ENCODE measurements at places on chromosomes 5 and 9. TPM values are rescaled to one million over a fixed set of nuclear protein-coding genes. Genes with fewer than 3 reads are reported as not detected.

The PCAT7 gene
- total RNA-seq: 2.5 TPM

- no peak for DNase-seq
Measured at GRCh38 chr5:5558102-5558501, 135.6 kb downstream of the ICE1 start.

DNA sequence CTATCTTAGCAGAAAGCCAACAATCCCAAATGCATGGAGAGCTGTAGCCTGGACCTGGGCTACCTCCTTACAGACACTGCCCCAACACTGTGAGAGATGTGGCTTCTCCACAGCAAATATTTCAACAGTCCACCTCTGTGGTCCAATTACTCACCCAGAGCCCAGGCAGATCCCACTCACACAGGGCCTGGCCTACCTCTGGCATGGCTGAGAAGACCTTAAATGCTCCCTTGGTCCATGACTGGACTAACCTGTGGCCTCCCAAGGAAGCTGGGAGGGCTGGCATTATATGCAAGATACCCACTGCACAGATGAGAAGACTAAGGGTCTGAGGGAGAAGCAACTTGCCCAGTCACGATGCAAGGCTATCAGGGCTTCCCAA is 22.8 kb upstream of the SLC25A51 start:
- DNase-seq: no peak

DNA sequence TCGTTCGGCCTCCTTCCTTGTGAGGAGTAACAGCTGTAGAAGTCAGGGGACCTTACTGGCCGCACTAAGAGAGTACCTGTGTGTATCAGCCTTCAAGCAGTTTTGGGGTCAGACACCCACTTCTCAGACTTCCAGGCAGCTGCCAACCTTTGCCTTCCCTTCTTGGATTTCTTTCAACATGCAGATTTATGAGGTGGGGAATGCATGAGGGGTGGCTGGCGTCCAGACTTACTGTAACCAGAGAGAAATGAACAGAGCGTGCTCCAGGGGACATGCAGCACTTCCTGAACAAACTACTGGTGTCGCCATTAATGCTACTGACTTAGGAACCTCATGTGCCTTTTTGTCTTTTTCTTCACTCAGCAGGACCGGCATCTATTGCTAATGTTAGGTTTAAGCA is 46.7 kb downstream of the INSYN2B start:
- DNase-seq: no peak

- DNase-seq: no peak
Measured at GRCh38 chr9:19127871-19128500, 694 bp upstream of the PLIN2 start.

The RNF180 gene
- total RNA-seq: 5.1 TPM

- DNase-seq: peak; percentile 60
Measured at GRCh38 chr5:106121972-106122605, 1548.6 kb downstream of the EFNA5 start.

The ALAD gene
- 7.9 TPM for total RNA-seq

The SVEP1 gene
- 0.04 TPM for total RNA-seq

The KCTD16 gene
- not detected for total RNA-seq

GRCh38 chr5:146209714-146210113 is 6.3 kb downstream of the RBM27 start:
- DNase-seq: no peak

DNA sequence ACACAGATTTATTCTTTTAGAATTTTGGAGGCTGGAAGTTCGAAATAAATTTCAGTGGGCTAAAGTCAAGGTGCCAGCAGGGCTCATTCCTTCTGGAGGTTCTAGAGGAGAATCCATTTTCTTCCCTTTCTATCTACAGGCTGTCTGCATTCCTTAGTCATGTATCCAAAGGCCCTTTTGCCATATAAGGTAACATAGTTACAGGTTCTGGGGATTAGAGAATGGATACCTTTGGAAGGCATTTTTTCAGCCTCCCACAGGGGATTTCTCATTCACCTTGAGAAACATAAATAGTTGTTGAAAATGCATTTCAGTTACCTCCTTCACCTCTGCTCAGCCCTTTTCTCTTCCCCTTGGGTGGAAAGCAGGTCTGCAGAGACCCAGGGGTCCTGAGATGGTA is 280.0 kb upstream of the MAP3K1 start:
- no peak for DNase-seq

The PCDHB10 gene
- total RNA-seq: 0.33 TPM

The CLTA gene
- total RNA-seq: 259 TPM

The PCDHGC4 gene
- 1.5 TPM for total RNA-seq

- no peak for DNase-seq
Measured at GRCh38 chr5:134143944-134144941, 29.8 kb downstream of the TCF7 start.

The CATSPER3 gene
- 0.40 TPM for total RNA-seq

DNA sequence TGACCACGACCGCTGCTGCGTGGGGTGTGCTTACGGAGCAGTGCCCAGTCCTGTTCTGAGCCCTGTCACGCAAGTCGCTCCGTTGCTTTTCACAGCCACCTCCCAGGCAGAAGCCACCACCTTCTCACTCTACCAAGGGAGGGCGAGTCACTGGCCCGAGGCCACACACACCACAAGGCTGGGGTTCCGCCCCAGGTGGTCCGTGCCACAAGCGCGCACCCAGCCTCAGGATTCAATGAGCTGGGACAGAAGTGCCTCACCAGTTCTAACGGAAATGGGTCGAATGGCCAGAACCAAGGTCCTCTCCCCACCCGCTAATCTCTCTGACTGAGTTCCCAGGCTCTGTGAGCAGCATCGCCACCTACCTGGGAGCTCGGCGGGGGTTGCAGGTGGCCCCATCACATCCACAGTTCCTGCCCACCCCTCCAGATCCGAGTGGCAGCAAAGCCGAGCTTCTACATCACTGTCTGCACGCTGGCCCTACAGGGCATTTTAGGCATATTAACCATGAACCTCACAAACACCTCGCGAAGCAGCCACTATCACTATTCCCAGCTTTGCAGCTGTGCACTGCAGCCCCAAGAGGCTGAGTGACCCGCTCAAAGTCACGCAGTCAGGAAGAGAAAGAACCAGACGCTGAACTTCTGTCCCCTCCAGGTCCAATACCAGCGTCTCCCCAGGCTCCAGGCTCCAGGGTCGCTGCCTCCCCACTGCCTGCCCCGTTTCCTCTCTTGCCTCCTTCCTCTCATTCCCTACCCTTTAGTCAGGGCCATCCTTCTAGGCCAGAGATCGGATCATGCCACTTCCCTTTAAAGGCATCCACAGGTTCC is 92.1 kb upstream of the PHYKPL start:
- DNase-seq: no peak

GRCh38 chr9:34552986-34553385 is 30.2 kb upstream of the ENHO start:
- DNase-seq: no peak

DNA sequence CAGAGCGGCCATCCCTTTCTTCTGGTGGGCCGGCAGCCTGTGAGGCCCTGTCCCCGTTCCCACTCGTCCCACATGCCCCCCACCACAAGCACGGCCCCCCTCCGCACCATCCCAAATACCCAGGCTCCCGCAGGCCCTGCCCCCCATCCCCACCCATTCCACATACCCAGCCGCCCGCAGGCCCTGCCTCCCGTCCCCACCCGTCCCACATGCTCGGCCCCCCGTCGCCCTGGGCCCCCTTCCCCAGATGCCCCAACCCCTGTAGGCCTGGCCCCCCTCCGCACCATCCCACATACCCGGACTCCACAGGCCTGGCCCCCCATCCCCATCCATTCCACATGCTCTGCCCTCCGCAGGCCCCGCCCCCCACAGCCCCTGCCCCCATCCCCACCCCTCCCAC is 11.5 kb downstream of the SLC6A19 start:
- no peak for DNase-seq

DNA sequence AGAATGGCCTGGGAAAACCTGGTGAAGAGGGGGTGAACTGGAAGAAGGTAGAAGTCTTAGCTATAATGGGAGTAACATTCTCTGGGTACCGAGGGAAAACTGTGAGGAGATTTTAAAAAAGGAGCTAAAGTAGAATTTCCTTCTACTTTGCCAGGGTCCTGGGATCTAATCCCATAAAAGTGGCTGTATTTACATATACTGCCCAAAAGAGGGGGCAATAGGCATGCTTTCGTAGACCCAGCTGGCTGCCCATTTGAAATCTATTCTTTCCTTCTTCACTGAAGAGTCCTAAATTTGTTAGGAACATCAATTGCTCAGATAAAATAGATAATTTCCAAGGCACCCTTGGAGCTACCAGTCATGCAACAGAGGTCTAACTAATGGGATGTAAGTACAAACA is 159.2 kb downstream of the CDC42SE2 start:
- peak; percentile 31 for DNase-seq

The PAPPA gene
- total RNA-seq: not detected

GRCh38 chr5:168165221-168165914 is 126.1 kb upstream of the WWC1 start:
- DNase-seq: no peak

- peak; percentile 30 for DNase-seq
Measured at GRCh38 chr5:89847743-89848142, 561.8 kb downstream of the CETN3 start.

DNA sequence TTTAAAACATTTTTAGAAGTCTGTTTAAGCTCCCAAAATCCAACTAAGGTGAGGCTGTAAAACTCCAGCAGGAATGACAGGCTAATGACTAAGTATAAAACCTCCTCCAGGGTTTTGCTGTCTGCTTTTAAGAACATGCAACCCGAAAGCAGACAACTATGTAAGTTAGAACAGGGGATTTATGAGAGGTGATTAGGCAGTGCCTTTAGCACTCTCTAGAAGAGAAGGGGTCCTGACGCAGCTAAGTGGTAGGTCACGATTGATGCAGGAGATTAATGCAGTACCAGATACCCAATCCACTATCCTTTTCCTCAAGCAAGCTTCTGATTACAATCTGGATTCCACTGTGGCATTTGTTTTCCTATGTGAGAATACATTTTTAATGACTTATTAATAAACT is 25.9 kb downstream of the HOMER1 start:
- peak; percentile 23 for DNase-seq

- DNase-seq: no peak
Measured at GRCh38 chr5:10264604-10265003, 14.5 kb downstream of the CCT5 start.

The FIBCD1 gene
- total RNA-seq: 8.9 TPM

DNA sequence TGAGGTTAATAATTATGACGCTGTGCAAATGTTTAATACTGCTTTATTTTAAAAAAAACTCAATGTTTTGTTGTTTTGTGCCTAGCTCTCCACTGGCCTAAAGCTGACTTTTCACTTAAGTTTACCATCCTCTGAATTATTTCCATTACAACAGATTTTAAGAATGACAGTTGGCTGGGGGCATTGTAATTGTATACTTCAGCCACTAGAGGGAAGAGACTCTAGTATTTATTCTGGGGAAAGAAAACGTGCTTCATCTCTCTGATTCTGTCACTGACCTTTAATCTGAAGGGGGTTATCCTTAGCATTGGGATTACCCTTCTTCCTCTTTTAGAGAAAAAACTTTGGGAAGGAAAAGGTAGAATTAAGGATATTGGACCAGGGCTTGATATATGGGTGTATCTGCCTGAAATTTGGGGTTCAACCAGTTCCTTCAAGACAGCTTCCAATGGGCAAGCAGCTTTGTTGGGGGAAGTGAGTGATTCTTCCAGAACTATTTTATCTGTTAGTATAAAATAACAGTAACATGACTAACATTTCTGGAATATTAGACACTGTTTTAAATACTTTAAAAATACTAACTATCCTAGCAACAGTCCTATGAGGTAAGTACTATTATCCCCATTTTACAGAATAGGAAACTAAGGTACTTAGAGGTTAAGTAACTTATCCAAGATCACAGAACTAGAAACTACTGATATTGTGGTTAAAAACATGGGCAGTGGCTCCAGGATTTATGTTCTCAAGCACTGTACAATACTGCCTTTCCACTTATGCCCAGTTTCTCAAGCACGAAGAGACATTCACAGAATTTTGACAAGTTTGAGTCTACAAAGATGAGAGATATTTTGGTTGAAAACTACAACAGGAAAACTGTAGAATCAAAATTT is 208.4 kb downstream of the CD180 start:
- peak; percentile 61 for DNase-seq

GRCh38 chr5:130151239-130151638 is 247.0 kb downstream of the CHSY3 start:
- DNase-seq: no peak

- peak; percentile 7 for DNase-seq
Measured at GRCh38 chr9:71908825-71909224, 2.2 kb downstream of the ABHD17B start.

The PCDHGB1 gene
- not detected for total RNA-seq

DNA sequence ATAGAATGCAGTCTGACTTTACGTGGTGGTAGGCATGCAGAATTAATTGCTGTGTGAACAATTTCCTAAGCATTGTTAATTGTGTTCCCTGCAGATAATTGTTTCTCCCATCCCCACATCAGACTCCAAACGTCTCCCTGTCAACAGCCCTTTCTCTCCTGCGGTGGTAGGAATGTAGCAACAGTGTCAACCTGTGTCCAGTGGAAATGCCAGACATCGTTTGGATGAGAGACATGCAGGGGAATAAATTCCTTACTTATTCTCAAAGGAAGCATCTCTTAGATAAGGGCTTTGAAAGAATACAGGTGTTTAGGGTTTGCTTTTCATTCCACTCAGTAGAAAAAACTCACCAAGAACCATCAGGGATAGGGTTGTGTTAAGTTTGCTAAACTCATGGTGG is 245.3 kb upstream of the WWC1 start:
- DNase-seq: no peak

The FOXD4L5 gene
- 0.04 TPM for total RNA-seq

The C8G gene
- 0.77 TPM for total RNA-seq

GRCh38 chr9:104927912-104928740 is at the start of gene ABCA1:
Gene ABCA1 (minus strand): TSS chr9:104928155. CDS start chr9:104903679, 24,476 bp downstream.
- peak; percentile 58 for DNase-seq

DNA sequence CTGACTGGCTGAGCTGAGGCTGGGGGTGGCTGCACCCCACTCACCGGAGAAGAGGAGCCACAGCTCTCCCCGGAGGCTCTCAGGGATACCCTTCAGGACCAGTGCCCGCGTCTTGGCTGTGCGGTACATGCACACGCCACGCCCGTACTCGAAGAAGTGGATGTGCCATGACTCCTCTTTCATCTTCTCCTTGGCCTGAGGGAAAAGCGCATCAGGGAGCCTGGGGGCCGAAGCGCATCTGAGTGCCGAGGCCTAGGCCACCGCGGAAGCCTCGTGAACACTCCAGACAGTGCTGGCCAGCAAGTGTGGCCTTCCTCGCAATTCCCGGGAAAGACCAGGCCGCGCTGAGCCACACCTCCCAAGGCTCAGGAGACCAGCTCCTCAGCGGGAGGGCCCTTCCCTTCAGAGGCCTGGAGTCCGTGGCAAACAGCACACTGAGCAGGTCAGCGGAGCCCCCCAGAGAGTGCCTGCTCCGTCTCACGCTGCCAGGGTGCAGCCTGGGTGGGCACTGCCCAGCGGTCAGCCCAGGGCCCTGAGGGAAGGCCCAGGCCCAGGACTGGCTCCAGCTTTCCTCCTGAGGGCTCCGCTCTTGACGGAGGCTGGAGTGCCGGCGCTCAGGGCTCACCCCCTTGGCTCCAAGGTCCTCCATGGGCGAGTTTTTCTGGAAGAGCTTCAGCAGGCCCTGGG is 20.5 kb upstream of the MRNIP start:
- no peak for DNase-seq

GRCh38 chr5:172764861-172765765 is 5.9 kb downstream of the DUSP1 start:
- peak; percentile 99 for DNase-seq
